ENCODE measurements at places on chromosomes 3 and 15.
A peak's percentile ranks its signal among the peaks of the same experiment; 100 is the strongest.

- no peak for DNase-seq
Observed at GRCh38 chr3:38566215-38566528, 70.0 kb downstream of the EXOG start.

GRCh38 chr3:169811631-169812331 is 889 bp upstream of the LRRIQ4 start:
- peak; percentile 57 for DNase-seq

DNA sequence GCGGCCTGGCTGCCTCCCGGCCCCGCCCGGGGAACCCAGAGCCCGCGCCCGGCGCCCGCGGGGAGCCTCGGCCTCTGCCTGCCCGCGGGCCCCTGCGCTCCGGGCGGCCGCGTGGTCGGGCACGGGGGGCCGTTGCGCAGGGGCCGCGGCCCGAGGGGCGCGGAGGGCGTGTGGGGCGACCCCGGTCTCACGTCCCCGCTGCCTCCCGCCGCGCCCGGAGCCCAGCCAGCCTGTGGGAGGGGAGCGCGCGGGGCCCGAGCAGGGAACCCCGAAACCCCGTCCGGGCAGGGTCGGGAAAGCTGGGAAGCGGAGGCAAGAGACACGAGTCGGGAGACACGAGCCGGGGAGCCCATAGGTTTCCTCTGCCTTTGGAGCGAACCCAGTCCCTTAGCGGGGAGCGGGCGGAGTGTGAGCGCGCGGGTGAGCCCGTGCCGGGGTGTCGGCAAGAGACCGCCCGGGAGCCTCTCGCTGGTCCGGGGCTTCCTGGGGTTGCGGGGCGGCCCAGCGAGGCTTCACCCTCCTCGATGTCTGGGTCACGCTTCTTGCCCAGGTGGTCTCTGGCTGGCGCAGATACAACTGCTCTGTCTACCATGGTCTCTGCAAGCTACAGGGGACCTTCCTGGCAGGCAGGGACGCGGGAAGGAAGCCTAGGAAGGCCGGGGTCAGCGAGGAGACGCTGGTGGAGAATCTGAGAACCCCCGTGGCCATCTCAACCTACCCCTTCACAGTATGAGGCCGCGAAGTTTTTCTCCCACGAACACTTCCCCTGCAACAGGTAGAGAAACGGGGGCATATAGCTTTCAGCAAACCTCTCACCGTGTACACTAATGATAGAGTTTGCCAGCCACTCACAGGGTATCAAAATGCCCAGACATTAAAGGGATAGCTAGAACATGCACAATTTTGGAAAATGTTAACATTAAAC is 586 bp downstream of the LRRK1 start:
- DNase-seq, result no peak

DNA sequence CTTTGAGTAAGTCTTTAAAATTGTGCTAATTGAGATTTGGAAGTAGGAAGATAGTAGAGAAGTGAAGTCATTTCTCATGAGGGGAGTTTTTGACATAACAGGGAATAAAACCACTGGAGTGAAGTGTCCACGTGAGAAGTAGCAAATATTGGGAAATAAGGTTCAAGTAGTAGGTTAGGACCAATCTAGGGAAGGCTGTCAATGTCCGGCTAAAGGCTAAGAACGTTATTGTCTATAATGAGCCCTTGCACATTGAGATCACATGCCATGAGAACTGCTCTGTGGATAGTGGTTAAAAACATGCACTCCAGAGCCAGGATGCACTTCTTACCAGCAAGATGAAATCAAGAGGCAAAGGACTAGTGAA is 459.9 kb upstream of the TPRG1 start:
- no peak for DNase-seq

DNA sequence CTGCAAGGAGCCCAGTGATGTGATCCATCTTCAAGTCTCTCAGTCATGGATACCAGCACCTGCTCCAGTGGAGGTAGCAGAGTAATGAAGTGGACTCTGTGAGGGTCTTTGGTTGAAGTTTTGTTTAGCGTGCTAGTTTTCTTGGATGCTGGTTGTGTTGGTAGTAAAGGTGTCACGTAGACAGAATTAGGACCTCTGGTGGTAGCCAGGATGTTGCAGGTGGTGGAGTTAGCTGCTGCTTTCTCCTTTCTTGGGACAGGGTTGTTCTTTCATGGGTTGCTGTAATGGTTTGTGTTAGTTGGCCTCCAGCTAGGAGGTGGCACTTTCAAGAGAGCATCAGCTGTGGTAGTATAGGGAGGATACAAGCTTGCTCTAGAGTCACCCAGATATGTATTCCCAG is 125.2 kb downstream of the ANXA2 start:
- no peak for DNase-seq

GRCh38 chr3:14430706-14431451 is 28.5 kb downstream of the SLC6A6 start:
- no peak for DNase-seq

- DNase-seq, result no peak
Observed at GRCh38 chr15:85708402-85708941, 86.3 kb downstream of the KLHL25 start.

DNA sequence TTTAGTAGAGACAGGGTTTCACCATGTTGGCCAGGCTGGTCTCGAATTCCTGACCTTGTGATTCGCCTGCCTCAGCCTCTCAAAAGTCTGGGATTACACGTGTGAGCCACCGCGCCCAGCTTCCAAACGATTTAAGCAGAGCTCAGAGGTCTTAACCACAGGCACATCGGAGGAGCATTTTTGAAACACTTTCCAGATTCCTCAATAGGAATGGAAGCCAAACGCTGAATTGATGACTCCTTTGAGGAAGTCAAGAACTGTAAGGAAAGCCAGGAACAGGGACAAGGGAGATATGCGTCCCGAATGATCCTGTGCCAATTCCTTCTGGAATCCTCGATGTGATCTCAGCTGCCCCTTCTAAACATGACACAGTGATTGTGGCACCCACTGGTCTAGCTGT is 40.0 kb downstream of the TRH start:
- DNase-seq, result no peak

- no peak for DNase-seq
Observed at GRCh38 chr15:67501177-67501835, 19.6 kb upstream of the C15orf61 start.
